ENCODE measurements at places on chromosomes 3 and 15. TPM values are rescaled to one million over a fixed set of nuclear protein-coding genes. Genes with fewer than 3 reads are reported as not detected.

Gene CNTN6
- 0.29 TPM for total RNA-seq

Gene CADPS
- 0.45 TPM for total RNA-seq

Gene ZNF385D
- 18.5 TPM for total RNA-seq

Gene PP2D1
- not detected for total RNA-seq

Gene SLC6A20
- total RNA-seq: 0.16 TPM

Gene RTP3
- not detected for total RNA-seq

Gene CYP1A1
- 65.0 TPM for total RNA-seq

Gene PSTPIP1
- total RNA-seq: 24.8 TPM

Gene MCF2L2
- 0.16 TPM for total RNA-seq

Gene PLA2G4D
- not detected for total RNA-seq

Gene EBLN2
- 5.0 TPM for total RNA-seq

Gene SLC9C1
- not detected for total RNA-seq

Gene ATXN7
- 42.3 TPM for total RNA-seq

Gene GOLGA6A
- not detected for total RNA-seq

Gene MAPK6
- total RNA-seq: 32.1 TPM

Gene GPR27
- total RNA-seq: 1.5 TPM

Gene GPR149
- not detected for total RNA-seq

Gene MORC1
- not detected for total RNA-seq

Gene RPP25
- 10.7 TPM for total RNA-seq

Gene IFT57
- total RNA-seq: 26.9 TPM

Gene RAB27A
- total RNA-seq: 26.8 TPM

Gene GOLGA8H
- total RNA-seq: 0.45 TPM

Gene MCTP2
- total RNA-seq: 11.0 TPM

Gene CMTM8
- 5.6 TPM for total RNA-seq

Gene DNAH12
- total RNA-seq: 0.06 TPM

Gene LHFPL4
- total RNA-seq: not detected

Gene CSPG4
- total RNA-seq: 105 TPM

Gene SLC6A11
- not detected for total RNA-seq

Gene COPS2
- 78.9 TPM for total RNA-seq

Gene SAMD7
- not detected for total RNA-seq

Gene SENP8
- 1.5 TPM for total RNA-seq

Gene NOX5
- 0.19 TPM for total RNA-seq

Gene C2CD4B
- total RNA-seq: 12.1 TPM

Gene GLDN
- total RNA-seq: 194 TPM

Gene BNC1
- 0.42 TPM for total RNA-seq

Gene OR5H15
- not detected for total RNA-seq

Gene CD86
- total RNA-seq: 15.4 TPM

Gene EXD1
- total RNA-seq: not detected

All from mesenteric fat pad (tissue), 1 donor.